ENCODE measurements at places on chromosomes 1 and 21.

- DNase-seq: no peak
These were observed 17.5 kb downstream of the UBASH3A start for GRCh38 chr21:42421018-42421793.

DNA sequence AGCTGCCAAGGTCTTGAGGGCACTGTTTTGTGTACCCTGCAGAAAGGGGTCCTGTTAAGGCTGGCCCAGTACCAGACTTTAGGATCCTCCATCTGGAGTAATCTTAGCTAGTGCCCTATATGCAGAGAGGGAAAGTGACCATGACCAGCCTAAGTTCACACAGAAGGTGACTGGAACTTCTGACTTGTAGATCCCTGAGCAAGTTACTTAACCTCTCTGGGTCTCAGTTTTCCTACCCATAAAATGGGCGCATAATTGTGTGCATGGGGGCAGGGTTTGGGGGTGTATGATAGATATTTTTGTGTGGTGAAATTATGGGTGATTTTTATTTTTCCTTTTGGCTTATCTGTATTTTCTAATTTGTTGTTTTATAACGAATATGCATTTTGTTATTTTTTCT, 3.3 kb upstream of the SHISAL2A start:
- no peak for DNase-seq

GRCh38 chr1:86339014-86339812, 56.9 kb downstream of the ODF2L start:
- no peak for DNase-seq

GRCh38 chr1:45775794-45776193, 25.3 kb upstream of the IPP start:
- DNase-seq: no peak

GRCh38 chr1:116318897-116319296, 54.1 kb upstream of the ATP1A1 start:
- DNase-seq: no peak

DNA sequence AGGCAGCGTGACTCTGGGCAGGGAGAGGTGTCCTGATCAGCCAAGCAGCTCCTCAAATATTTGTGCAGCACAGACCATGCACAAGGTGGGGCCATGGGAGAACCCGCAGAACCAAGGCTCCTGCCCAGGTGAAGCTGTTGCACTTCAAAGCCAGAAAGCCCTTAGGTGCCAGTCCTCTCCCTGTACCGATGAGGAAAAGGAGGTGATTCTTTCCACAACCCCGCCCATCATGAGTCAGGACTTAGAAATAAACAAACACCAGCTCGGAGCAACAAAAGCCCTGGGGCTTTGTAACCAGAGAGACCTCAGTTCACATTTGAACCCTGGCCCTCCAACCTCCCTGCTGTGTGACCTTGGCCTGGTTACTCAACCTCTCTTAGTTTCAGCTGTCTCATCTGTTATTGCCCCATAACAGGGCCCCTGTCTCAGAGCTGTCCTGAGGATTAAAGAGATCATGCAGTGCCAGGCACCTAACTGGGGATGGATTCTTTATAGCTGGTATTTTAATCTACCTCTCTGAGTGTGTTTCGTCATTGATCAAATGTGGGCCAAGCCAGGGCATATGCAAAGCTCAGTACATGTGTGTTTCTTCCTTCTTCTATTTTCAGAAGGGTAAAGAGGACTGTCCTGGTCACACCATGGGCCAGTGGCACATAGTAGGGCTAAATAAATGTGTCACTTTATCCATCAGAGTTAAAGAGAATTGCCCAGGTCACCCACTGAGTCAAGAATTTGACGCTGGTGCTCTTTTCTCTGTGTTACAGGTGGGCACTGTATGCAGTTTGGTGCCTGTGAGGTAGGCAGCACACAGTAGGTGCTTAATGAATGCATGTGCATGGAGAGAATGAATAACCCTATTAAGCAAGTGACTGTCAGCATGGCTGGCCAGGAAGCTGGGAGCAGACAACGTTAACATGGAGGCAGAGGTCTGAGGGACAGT, 1.4 kb downstream of the LDLRAD1 start:
- no peak for DNase-seq

DNA sequence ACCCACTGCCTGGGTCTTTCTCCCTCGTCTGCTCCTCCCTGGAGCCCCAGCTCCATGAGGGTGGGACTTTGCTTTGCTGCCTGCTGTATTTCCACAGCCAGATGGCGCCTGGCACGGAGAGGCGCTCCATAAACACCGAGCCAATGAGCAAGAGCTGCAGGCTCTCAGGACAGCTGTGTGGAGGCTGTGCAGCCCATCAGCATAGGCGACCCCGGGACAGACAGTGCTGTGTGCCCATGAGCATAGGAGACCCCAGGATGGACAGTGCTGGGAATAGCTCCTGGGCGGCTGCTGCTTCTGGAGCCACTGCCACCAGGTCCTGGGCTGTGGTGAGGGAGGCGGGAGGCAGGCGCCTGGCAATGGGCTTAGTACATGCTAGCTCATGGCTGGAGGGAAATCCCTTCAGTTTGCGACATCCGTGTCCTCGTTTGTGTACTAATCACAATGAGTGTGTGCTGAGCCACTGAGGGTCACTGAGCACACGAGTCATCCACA, 29.2 kb downstream of the CEP104 start:
- no peak for DNase-seq

DNA sequence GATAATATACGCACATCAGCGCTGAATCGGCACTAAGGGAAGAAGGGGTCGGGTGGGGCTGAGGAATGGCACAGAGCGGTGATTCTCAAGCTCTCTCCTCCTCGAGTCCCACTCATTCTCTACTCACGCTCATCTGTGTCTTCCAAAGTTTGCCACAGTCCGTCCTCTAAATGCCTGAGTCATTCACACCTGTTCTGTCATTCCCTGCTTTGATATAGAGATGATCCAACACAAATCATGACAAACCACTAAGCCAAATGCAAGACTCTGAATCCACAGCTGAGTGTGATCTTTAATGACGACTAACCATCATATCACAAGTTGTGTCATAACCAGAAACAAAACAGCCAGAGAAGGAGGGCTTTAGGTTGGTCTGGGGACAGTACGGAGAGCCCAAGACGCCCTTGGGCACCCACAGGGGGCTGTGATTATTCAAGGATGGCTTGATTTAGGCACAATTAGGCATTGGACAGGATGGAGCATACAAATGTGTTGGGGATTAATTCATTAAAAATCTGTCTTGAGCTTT, 501.5 kb downstream of the KIF26B start:
- no peak for DNase-seq

DNA sequence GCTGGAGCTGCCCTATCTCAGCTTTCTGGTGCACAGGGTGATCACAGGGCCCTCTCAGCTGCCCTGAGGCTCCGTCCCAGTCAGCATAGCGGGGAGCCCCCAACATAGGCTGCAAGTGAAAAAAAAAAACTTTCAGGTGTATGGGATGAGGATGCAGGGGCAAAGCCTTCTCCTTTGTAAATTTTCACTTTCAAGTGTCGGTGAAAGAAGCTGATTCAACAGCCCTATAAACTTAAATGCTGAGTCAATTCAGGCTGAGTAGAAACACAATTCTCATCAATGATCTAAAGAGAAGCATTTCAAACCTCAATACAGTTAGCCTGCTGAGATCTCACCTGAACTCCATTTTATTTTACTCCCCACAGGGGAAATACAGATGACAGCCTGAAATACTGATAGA, 171.2 kb downstream of the SEC16B start:
- DNase-seq: no peak

GRCh38 chr1:172726740-172727139, 67.8 kb downstream of the FASLG start:
- DNase-seq: no peak

GRCh38 chr1:85295006-85295431, 18.6 kb upstream of the BCL10 start:
- DNase-seq: no peak

- no peak for DNase-seq
These were observed 55.8 kb upstream of the BOLA1 start for GRCh38 chr1:149843431-149844041.

DNA sequence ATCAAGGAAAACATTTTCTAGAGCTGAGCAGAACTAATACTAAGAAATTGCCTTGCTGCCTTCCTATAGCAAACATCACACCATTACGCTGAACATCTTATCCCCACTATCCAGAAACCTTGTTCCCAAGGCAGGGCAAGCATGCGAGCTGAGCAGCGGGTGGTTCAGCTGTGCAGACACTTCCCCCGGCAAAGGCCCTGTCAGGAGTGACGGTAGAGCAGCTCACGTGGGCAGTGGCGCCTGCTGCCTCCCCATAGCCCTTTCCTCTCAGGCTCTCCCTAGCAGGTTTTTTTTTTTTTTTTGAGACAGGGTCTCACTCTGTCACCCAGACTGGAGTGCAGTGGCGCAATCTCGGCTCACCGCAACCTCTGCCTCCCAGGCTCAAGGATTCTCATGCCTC, 13.7 kb upstream of the ANGPTL7 start:
- no peak for DNase-seq

DNA sequence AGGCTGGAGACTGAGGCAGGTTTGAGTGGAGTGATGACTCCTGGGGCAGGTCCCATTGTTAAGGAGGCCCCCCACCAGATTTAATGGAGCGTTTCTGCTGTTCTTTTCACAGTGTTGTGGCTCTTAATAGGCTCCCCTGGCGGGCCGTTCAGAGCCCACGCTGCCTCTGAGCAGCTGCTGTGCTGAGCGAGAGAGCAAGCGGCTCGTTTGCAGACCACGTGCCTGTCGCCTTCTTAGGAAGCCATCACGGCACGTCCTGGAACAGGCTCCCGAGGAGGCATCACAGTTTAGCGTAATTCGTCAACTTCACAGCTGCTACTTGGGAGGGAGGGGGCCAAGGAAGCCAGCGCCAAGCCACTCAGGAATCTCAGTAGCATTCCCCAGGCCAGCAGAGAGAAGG, 70.5 kb upstream of the CTTNBP2NL start:
- no peak for DNase-seq

- no peak for DNase-seq
These were observed 598.2 kb downstream of the LMO4 start for GRCh38 chr1:87926921-87927320.

GRCh38 chr1:61227857-61228550, 145.6 kb downstream of the NFIA start:
- no peak for DNase-seq

DNA sequence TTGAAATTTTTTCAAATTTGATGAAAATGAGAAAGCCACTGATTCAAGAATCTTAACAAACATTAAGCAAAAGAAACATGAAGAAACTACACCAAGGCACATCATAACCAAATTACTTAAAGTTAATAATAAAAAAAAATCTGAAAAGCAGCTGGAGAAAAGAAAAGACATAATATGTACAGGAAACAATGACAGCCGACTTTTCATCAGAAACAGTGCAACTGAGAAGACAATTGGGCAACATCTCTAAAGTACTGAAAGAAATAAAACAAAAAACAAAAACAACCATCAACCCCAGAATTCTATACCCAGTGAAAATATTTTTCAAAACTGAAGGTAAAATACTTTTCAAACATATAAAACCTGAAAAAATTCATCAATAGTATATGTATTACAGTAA, 73.8 kb upstream of the DMRTA2 start:
- DNase-seq: no peak

GRCh38 chr1:178485541-178485981, 11.2 kb downstream of the CLEC20A start:
- no peak for DNase-seq

- DNase-seq: no peak
These were observed 172.7 kb downstream of the BRINP2 start for GRCh38 chr1:177343445-177343844.

GRCh38 chr21:44527156-44527982, 12.6 kb downstream of the KRTAP10-1 start:
- no peak for DNase-seq

DNA sequence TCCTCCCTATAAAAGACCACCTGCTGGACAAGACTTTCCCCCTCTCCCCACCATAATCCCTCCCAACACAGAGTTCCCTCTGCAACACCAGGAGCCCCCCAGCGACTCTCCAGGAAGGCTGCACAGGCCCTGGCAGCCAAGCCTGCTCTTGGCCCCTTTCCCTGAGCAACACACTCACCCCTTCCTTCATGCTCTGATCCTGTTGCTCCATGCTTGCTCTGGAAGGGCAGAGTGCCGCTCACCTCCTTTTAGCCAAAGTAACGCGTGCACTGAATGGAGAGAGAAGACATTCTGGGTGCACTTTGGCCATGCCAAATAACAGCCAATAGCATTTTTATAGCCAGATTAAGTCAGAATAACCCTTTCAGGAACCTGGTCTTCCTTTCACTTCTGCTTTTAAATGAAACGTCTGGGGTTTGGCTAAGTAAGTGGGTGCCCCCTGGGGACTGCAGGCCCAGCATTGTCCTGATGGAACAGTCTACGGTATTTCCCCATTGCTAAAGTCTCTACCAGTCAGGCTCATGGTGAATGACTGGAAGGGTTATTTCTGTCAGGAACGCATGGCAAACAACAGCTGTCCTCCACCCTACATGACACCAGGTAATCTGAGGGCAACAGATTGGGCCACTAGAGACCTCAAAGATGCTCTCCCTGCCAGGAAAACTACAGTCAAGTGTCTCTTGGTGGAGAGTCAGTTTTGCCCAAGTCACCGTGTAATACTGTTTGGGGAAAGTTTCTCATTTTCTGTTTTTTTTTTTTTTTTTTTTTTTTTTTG, at the start of gene SLC2A5:
SLC2A5 (minus strand) TSS at position 310 of the 775 bp plus-strand sequence; CDS start at position 211, 99 bp downstream.
- no peak for DNase-seq

DNA sequence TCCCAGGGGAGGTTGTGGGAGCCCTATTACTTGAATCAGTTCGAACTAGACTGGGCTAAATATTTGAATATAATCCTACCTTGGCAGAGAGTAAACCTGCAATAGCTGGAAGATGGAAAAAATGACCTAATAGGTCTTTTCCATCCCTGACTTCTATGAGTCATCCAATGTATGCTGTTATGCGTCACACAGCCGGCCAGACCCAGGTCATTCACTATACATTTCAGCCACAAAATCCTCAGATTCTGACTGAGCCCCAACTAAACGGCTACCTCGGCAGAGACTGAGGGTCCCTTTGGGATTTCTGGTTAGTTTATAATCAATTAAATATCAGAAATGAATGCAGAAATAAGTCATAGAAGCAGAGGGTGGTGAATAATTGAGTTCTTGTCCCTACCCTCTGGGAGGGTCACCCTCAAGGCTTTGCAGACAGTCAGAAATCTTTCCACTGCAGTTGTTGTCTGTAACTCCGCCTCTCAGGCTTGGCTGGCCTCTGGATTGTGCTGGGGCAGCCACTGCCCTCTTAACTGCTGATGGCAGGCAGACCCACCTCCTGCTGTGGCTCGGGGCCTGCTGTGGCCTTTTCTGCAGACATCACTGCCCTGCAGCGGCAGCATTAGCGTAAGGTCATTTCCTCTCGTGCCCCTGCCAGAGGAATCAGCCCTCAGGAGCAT, 240.5 kb downstream of the TGFB2 start:
- DNase-seq: no peak

DNA sequence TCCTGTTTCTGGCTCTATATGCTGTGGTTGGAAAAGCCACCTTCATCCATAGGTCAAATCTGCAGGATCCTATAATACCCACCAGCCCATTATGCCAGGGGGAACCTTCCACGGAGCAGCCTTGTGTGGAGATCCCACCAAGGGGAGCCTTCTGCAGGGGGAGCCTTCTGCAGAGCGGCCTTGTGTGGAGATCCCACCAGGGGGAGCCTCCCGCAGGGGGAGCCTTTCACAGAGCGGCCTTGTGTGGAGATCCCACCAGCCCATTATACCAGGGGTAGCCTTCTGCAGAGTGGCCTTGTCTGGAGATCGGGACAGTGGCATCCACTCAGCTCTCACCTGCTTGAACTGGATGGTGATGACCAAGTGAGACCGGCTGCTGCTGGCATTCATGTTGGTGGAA, 85.3 kb downstream of the SCCPDH start:
- no peak for DNase-seq

GRCh38 chr1:224851848-224852261, 77.6 kb upstream of the DNAH14 start:
- DNase-seq: no peak

All from left renal cortex interstitium (tissue), 4 donors.